AG04449 (cell line): ENCODE measurements at places on chromosomes 4 and X.
A peak's percentile ranks its signal among the peaks of the same experiment; 100 is the strongest.

- DNase-seq = no peak
Observed at GRCh38 chr4:152456609-152457008, 79.3 kb downstream of the FBXW7 start.

- no peak for DNase-seq
Observed at GRCh38 chrX:87727620-87728019, 210.0 kb downstream of the KLHL4 start.

GRCh38 chr4:145390571-145390970, 91.1 kb upstream of the SMAD1 start:
- no peak for DNase-seq

- no peak for DNase-seq
Observed at GRCh38 chrX:148412006-148412405, 88.4 kb upstream of the AFF2 start.

DNA sequence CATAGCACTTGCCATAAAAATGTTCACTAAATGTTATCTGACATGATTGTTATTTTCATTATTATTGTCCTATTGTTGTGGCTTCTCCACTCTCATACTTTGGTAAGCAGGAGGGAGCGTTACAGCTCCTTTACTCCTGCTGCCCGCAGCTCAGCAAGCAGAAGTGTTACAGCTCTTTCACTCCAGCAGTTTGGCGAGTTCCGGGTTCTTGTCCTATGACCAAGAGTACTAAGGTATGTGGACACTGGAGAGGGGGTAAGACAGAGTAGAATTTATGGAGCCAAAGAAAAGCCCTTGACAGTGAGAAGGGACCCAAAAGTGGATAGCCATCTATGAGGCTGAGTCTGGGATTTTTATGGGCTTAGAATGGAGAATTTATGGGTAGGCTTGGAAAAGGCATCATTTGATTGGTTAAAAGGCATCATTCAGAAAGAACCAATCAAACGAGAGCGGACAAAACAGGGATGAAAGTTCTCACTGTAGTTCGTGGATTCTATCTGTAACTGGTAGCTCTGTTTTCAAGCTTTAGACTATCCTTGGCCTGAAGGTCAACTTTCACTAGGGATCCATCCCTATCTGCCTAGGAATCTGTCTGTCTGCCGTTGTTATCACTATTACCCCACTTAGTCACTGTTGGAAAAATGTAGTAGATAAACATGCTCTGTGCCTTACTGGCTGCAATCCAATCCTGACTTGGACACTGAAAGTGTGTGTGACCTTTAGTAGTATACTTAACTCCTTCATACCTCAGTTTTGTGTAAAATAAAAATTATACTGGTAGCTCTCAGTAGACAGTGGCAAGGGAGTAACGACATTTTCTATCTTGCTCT, 545.6 kb upstream of the LCORL start:
- no peak for DNase-seq

- DNase-seq = no peak
Observed at GRCh38 chr4:18508786-18509185, 487.2 kb upstream of the LCORL start.

- no peak for DNase-seq
Observed at GRCh38 chrX:31704938-31705337, 633.1 kb upstream of the FTHL17 start.

GRCh38 chr4:169254546-169254983, 16.2 kb downstream of the SH3RF1 start:
- DNase-seq = no peak

DNA sequence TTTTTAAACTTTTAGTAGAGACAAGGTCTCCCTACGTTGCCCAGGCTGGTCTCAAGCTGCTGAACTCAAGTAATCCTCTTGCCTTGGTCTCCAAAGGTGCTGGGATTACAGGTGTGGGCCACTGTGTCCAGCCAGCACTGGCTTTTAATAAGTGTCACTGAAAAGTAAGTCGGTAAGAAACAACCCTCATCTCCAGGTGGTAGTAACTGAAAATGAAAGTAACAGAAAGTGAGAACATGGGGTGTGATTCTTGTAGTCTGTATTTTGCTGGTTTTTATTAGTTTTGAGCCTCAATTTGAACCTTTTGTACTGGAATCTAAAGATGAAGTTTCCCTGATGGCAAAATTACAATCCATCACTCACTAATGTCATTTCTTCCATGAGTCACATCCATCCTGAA, 238.1 kb upstream of the AGA start:
- no peak for DNase-seq

DNA sequence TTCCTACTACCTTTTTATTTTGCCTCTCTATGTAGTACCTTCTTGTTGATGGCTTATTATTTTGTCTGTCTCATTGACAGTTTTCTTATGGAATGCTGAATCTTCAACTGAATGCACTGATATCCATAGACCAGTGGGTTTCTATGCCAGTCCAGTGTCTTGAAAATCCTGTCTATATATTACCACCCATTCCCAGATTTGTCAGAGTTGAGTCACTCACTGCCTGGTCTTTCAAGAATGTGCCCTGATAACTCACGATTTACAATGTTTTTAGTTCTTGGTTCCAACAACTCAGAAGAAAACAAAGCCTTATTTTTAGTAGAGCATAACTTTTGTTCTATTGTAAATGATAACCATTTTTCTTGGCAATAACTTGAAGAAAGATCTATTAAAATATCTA, 606.0 kb upstream of the PITX2 start:
- DNase-seq = peak; percentile 10

DNA sequence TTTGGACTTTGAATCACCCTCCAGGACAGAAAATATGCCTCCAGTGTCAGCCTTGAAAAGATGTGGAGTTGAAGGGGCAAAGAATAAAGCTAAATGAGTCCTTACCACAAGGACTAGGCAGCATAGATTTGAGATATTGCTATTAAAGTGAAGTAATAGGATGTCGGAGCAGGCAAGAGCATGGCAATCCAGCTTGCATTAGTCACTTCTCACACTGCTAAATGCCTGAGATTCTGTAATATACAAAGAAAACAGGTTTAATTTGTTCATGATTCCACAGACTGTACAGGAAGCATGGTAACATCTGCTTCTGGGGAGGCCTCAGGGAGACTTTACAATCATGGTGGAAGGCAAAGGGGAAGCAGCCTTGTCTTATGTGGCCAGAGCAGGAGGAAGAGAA, 109.8 kb upstream of the PCDH7 start:
- DNase-seq = no peak

GRCh38 chr4:150943818-150944217, 71.3 kb downstream of the LRBA start:
- no peak for DNase-seq

GRCh38 chr4:104869831-104870230, 276.8 kb upstream of the TET2 start:
- no peak for DNase-seq

DNA sequence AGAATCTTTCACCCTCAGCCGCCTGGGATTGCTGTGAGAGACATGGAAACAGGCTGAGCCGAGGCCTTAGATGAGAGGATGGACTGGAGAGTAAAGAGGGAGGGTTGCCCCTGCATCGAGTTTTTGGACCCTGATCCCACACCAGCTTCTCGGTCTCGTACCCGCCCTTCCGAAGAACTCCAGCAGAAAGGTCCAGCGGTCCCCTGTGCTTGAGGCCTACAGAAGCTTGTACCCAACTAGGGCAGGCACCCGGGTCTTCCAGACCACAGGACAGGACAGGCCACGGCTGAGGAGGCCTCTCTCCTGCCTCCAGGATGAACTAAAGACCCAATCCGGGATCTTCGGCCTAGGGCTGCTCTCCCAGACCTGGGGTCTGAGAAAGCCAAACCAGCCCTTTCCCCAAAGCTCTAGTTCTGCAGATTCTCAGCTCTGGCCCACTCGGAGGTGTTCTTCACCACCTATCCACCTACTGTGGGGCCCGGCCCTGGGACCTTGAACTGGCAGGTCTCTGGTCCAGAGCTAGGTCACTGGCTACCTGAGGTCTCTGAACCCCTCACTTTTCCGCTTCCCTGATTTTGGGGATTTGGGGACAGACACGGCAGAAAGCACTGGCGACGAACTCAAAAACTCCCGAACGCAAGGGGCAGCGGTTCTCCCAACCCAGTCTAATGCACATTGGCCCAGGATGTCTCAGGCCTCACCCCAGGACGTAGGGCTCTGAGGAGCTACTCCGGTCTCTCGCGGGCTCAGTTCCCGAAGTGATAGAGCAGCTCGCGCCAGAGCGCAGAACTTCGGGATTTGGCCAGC, 1.1 kb downstream of the NKX3-2 start:
- DNase-seq = no peak

GRCh38 chr4:182939680-182940079, 22.5 kb upstream of the DCTD start:
- DNase-seq = no peak

GRCh38 chr4:23838607-23839006, 51.2 kb downstream of the PPARGC1A start:
- DNase-seq = no peak

GRCh38 chrX:103170216-103170615, 44.7 kb upstream of the BEX4 start:
- DNase-seq = no peak

DNA sequence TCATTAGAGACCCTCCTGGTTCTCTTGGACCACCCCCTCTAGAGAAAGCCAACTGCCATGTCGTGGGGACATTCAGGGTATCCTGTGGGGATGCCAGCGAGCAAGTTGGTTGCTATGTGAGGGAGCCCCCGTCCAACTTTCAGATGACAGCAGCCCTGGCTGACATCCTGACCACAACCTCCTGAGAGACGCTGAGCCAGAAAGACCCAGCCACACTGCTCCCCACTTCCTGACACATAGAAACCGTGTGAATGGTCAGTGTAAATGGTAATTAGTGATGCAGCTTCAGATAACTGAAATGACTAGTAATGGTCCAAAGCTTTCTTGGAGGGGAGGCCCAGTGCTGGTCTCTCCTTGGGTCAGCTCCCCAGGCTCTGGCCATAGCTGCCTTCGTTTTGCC, 10.8 kb downstream of the CLCN4 start:
- DNase-seq = no peak

GRCh38 chr4:114980932-114981708, 132.3 kb downstream of the NDST4 start:
- DNase-seq = no peak

DNA sequence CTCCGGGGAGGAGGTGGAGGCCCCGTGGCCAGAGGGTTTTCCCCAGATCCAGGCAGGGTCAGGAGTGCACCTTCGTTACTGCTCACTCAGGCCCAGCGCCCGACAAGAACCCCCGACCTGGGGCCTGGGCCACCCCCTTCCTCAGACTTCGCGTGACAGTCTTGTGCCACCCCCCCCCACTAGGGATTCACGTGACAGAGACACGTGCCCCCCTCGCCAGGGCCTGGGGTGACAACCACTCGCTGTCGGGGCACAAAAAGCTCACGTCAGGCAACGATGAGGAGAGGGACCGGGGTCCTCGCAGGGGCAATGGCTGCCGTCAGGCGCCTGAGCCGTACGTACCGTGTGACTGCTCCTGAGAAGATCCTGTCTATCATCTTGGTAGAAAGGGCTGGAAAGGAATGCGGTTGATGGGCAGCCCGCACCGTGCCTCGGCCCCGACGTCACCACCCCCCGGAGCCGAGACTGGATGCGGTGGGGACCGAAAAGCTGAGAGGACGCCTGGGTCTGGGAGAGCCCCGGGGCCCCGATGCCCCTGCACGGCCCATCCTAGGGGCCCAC, 23.0 kb upstream of the GTPBP6 start:
- no peak for DNase-seq

DNA sequence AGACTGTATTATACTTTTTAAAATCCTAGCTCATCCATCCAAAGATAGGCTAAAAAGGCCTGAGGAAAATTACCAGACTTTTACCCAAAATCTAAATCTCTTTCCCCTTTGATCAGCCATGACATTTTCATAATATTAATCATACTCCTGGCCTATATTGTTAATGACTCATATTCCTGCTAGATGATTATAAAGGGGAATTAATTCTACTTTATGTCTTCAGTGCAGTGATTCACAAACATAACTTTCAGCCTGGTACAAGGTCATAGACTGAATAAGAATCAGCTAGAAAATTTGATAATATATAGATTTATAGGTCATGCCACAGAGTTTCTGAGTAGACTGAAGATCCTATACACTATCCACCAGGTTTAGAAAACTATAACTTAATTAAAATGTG, 1905.4 kb downstream of the C4orf33 start:
- DNase-seq = no peak

- no peak for DNase-seq
Observed at GRCh38 chr4:143357161-143357845, 20.6 kb downstream of the GAB1 start.

DNA sequence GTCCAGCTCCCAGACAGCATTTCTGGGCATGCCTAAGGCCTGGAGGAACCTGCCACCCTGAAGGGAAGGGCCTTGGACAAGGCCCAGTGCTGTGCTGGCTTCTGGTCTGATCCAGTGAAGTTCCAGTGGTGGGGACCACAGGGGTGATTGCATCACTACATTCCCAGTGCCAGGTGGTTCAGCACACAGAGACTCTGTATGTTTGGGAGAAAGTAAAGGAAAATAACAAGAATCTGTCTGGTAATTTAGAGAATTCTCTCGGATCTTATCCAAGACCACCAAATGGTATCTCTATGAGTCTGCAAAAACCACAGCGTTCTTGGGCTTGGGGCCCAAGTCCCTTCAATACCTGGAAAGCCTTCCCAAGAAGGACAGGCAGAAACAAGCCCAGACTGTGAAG, 131.8 kb upstream of the MAD2L1 start:
- no peak for DNase-seq

DNA sequence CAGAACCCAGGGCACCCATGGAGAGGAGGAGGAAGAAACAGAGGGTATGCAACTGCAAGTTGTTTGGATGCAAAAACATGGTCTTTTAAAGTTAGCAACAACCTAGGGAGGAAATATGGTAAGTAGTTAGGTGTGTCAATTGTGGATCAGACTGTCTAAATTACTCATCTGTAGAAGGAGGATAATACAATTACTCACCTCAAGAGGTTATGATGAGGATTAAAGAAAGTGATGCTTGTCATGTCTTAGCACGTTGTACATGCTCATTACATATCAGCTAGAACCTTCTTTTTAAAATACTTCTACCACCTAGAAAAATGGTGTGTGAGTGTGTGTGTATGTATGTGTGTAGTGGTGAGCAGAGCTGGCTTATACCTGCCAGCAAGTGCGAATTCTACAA, 2.3 kb upstream of the C1QTNF7 start:
- DNase-seq = no peak

- no peak for DNase-seq
Observed at GRCh38 chr4:20266215-20267082, 14.7 kb downstream of the SLIT2 start.

DNA sequence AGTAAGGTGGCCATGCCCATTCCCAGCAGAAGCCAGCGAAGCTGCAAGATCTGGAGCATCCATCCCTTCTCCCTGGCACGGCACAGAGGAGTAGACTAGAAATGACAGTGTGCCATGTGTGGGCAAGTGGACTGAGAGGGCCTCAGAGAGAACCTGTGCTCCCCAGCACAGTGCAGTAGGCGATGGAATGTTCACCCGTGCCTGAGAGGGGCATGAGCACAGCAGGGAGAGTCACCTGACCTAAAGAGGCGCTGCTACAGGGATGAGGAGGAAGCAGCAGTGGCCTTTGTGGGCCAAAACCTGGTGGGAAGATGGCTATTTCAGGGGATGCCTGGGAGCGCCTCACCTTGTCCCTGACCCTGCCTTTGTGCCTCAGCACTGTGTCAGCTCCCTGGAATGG, 8.0 kb upstream of the CDKN2AIP start:
- no peak for DNase-seq
